Kasumi-1 (cell line): ENCODE measurements at places on chromosomes 7 and 10.

- DNase-seq = no peak
These were observed 182.8 kb downstream of the ZWINT start for GRCh38 chr10:56178210-56178609.

- no peak for DNase-seq
These were observed 2.2 kb downstream of the EGFR start for GRCh38 chr7:55021053-55021452.

DNA sequence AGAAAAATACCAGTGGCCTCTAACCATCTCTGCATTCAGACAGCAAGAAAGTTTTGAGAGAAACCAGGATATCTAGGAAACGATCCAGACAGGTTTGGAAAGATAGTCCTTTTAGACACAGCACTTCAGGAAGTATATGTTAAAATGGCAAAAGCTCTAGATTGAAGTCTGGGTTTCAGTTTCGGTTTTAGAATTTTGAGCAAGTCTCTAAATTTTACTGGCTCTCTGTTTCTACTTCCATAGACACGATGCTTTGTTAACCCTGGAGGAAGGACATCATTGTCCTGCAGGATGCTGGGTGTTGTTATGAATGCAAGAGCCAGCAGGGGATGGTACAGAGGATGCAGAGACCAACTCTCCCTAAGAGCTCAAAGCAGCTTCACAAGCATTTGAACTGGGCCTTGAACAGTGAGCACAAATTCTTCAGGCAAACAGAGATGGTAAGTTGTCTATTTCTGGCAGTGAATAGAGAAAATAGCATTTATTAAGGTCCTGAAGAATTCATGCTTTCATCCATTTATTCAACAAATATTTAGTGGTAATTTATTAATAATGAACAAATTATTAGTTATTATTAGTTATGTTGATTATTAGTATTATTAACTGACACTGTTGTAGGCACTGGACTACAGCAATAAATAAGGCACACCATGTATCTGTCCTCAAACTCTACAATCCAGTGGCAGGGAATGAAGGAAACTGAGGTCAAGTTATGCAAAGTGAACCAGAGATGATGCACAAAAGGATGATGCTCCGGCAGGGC is 152.7 kb upstream of the NRP1 start:
- DNase-seq = peak; percentile 19

DNA sequence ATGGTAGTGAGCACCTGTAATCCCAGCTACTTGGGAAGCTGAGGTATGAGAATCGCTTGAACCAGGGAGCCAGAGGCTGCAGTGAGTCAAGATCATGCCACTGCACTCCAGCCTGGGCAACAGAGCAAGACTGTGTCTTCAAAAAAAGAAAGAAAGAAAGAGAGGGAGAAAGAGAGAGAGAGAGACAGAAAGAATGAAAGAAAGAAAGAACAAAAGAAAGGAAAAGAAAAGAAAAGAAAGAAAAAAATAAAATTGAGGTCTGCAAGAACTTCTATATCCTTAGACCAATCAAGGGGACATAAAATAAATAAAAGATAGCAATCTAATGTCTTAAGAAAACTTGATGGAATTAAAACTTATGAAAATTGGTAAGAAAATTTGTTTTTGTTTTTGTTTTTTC is 34.9 kb upstream of the PARD3 start:
- no peak for DNase-seq

- DNase-seq = no peak
These were observed 158.9 kb upstream of the POT1 start for GRCh38 chr7:125088555-125088954.

GRCh38 chr7:114588506-114588905 is 173.9 kb downstream of the FOXP2 start:
- DNase-seq = no peak

GRCh38 chr10:43027331-43027955 is 49.4 kb upstream of the RET start:
- DNase-seq = no peak

GRCh38 chr7:72416846-72417245 is 4.7 kb upstream of the CALN1 start:
- no peak for DNase-seq

DNA sequence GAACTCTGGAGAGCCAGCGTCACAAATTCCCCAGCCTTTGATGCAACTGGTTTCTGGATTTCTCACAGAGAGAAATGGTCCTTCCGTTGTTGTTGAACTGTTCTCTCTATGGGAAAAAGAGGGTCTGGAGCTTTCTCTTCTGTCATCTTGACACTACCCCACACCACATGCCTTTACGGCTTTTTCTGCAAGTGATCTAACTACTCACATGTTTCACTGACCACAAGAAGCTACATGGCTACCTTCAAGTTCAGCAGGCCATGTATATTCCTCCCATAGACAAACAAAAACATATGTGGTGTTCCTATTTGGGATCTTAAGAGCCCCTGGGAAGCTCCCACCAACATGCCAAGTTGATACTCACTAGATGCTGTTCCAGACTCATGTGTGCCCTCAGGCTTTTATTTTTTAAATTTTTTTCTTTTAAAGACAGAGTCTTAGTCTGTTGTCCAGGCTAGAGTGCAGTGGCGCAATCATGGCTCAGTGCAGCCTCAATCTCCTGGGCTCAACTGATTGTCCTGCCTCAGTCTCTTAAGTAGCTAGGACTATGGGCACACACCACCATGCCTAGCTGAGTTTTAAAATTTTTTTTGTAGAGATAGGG is 72.0 kb downstream of the RNF216 start:
- no peak for DNase-seq

DNA sequence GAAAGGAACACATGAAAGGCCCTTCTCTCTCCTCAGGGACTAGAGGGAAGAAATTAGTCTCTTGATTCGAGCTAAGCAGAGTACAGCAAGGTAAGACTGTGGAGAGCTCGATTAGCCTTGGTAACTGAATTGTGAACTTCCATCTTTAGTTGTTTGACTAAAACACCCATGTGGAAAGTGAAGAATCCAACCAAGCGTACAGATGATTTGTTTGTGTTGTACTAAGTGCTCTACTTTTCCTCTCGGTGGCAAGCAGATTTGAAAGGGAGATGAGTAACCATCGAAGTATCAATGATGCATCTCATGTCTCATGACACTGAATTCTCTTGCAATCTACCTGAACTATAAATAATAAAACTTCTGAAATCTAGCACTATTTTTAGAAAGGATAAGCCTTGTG is 80.7 kb downstream of the FZD1 start:
- no peak for DNase-seq

GRCh38 chr7:34245246-34245645 is 339.9 kb downstream of the BMPER start:
- DNase-seq = no peak

GRCh38 chr10:50224330-50224952 is 26.9 kb downstream of the ASAH2 start:
- peak; percentile 97 for DNase-seq

- DNase-seq = no peak
These were observed 34.3 kb upstream of the ICA1 start for GRCh38 chr7:8296362-8296659.

DNA sequence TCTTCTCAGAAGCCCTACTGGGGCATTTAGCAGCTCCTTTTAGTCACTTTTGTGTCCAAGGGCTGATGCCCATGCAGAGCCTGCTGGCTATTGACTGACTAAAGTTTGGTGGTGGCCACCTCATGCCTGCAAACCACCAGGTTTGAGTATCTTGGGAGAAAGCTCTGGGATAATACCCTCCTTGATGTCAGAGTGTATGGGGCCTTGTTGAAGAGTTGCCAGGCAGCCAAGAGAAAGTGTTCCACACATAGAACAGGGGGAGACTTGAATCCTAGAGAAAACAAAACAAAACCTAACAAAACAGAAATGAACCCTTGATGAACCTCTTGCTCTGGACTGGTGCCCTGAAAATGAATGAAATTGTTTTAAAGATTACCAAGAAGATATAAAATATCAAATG is 1024.6 kb downstream of the SORCS1 start:
- DNase-seq = no peak

DNA sequence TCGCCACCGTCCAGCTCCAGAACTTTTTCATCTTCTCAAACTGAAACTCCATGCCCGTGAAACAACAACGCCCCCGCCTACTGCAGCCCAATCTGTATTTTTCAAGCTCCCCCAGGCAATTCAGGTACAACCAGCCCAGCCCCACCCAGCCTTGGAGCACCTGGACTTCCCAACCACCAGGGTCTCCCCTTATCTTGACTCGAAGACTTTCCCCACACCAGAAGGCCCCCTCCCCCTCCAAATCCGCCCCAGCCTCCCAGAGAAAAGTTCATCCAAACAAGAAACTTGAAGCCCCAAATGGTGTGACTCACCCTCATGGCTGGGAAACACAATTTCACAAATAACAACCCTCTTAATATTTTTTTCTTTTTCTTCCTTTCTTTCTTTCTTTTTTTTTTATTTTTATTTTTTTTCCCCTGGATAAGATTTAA is 10.6 kb downstream of the ZCCHC24 start:
- no peak for DNase-seq

GRCh38 chr10:29169021-29169420 is 119.8 kb upstream of the LYZL1 start:
- no peak for DNase-seq

GRCh38 chr7:39691821-39692220 is 68.4 kb downstream of the RALA start:
- DNase-seq = no peak

GRCh38 chr10:131931981-131932380 is 31.2 kb downstream of the PPP2R2D start:
- DNase-seq = no peak

DNA sequence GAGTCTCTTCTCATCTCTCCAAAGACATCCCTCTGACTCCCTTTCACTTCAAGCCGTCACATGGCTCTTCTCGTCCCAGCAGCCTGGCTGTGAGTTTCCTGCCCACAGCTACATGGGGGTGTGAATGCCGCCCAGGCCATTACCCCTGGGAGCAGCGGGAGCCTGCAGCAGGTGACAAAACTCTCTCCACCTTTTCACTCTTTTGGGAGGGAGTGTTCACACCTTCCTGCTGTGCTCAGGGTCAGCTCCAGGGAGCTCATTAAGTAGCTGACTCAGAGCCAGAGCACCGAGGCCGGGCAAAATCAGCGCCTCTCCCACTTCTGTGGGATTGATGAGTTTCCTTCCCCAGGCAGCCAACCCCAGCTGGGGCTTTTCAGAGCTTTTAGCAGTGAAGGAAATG is 271.3 kb downstream of the TYW1 start:
- DNase-seq = no peak

DNA sequence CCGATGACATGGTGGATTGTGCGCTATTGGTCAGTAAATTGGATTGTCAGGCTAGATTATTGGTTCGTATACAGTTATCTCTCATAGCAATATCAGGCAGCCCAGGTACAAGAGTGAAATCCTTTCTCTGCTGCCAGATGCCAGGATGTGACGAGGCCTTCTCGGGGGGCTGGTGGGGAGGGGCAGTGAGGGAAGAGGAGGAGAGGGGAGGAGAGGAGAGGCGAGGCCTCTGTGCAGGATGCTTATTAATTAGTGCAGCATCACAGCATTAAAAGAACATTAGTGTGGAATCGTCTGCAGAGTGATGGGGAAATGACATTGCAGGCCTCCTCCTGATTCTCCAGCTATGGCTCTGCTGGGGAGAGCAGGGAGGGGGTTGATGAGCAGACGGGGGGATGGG is 30.5 kb upstream of the SLF2 start:
- no peak for DNase-seq

DNA sequence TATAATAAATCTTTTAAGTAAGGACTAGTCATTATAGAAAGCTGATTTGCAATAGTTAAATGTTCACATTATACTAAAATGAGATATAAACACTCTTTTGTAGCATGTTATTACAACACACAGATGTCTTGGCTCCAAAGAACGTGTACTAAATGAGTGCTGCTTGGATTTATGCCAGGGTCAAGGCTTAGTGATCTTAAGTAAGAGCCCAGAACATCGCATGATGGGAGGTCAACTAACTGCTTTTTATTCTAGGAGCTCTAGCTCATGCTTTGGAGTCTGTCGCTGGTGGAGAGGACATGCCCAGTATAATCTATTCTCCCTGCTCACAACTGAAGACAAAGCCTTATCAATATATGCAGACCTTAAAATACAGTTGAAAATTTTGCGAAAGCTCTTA is 315.1 kb downstream of the BBS9 start:
- DNase-seq = no peak

DNA sequence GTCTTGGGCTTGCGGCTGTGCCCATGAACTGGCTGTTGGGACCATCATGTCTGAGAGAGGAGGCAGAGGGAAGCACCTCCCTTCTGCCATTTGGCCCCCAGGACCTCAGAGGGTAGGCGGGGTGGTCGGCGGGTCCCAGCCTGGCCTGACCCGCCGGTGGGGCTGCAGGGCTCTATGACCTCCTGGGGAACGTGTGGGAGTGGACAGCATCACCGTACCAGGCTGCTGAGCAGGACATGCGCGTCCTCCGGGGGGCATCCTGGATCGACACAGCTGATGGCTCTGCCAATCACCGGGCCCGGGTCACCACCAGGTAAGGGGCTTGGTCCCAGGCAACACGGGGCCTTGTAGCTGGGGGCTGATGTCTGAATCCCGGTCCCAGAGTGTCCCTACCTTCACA is 14.1 kb downstream of the SUMF2 start:
- no peak for DNase-seq

DNA sequence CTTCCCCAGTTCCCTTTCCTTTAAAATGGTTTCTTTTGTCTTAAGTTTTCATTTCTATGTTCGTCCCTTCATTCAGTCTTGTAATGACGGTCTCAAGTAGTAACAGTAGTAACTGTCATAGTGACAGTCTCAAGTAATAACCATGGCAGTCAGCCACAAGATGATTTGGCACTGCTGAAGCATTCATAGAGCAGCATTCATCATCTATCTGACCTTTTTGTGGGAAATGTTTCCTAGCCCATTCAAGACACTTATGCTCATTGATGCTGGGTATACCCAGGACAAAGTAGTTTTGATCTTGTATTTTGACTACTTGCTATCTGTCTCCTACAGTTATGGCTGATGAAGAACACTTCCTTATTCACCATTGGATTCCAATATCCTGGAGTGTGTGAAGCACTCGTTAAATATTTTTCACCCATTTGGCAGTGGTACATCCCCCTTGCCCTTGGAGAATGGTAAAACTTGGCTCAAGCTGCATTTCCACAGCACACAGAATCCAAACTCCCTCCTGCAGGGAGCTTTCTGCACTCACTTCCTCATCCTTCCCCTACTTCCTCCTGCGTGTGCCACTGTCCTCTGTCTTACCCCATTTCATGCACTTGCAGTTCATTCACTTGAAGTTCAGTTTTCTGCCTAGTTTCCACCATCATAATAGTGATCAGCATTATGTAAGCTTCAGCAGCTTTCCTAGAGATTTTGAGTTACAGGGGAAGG is 19.0 kb downstream of the GIMAP4 start:
- DNase-seq = peak; percentile 79

GRCh38 chr10:36802490-36803153 is 322.8 kb upstream of the ANKRD30A start:
- no peak for DNase-seq

GRCh38 chr7:116211006-116211912 is 920 bp downstream of the TES start:
- peak; percentile 88 for DNase-seq

DNA sequence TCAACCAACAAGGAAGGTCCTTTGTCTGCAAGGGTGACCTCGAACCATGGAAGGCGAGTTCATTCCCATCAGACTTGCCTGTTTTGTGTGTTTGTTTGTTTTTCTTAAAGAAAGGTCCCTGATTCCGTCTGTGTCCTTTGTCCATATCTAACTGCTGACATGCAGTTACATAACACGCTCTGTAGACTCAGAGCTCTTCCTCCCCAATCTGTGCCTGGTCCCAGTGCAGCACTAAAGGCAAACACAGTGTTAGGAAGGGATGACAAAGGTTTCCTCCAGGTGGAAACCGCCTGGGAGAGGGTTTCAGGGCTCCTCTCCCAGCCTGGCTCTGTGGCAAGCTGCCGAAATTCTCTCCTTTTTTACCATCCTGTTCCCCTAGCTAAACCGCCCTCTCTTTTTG is 13.4 kb downstream of the JCAD start:
- DNase-seq = no peak

GRCh38 chr7:53604201-53604600 is 568.8 kb downstream of the POM121L12 start:
- no peak for DNase-seq
